ENCODE measurements at places on chromosomes 7 and 10.

GRCh38 chr10:56728349-56728748, 367.3 kb upstream of the ZWINT start:
- no peak for DNase-seq

GRCh38 chr7:25192043-25192442, 36.2 kb downstream of the NPVF start:
- DNase-seq = no peak

GRCh38 chr10:101774589-101775272, 1.2 kb downstream of the FGF8 start:
- DNase-seq = no peak

DNA sequence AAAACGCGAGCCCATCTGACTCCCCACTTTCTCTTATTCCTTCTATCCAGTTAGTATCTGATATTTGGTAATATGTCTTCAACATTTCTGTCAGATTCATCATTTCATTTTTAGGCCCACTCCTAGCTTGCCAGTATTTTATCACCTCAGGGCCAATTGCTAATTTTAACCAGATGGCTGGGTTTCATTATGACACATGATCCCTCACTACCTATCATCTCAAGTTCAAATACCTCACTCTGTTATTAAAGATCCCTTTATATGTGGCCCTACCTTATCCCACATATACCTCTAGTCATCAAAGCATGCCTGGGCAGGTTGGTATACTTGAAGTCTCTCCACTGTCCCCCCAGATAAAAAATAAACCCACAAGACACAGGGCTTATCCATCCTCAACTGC, 104.9 kb downstream of the RNLS start:
- DNase-seq = no peak

DNA sequence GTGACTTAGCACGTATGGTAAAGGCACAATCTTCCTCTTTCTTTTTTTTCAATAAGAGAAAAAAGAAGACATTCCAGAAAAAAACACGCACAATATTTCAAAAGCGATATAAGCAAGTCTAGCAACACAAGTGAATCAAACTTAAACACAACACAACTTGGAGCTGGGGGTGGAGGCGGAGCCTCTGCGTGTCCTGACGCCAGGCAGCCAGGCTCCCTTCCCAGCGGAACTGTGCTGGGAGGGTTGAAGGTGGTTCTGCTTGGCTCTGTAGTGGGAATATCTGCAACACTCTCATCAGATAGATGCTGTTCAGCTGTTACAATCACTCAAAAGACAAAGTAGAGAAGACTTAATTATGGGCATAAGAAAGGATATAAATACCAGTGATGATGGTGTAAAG, 211.4 kb downstream of the WDR37 start:
- no peak for DNase-seq

GRCh38 chr7:149267733-149268132, 5.7 kb downstream of the ZNF783 start:
- no peak for DNase-seq

GRCh38 chr10:130634816-130635215, 498.6 kb downstream of the GLRX3 start:
- no peak for DNase-seq

DNA sequence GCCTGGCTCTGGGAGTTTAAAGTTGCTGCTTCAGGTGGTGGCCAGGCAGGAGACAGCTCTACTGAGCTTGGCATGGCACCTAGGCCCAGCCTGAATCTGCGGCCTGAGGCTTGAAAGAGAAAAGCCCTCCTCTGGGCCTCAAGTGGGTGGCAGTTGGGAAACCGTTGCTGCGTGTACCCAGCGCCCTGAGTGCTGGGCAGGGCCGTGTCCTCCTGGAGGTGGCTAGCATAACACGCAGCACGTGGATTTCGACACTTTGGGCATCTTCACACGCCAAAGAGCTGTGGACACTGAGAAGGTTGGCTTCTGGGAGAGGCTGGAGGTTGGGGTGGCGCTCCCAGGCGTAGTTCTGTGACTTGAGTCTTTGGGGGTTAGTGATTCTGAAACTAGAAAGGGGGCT, 2.5 kb downstream of the ZNF316 start:
- no peak for DNase-seq

DNA sequence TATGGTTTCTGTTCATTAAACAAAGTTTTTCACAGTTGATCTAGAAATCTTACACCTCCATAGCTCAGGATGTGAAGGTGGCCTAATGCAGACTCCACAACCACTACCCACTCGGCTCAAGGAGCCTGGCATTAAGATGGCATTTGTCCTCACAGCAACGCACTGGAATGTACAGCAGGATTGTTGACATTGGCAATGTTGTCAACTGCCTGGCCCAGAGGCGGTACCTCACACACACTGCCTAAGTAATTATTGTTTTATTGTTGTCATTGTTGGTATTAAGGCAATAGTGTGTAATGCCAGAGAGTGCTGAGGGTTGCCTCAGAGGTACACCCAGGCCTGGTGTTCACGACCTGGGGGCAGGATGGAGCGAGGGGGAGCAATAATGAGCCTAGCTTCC, 38.3 kb downstream of the LRRC18 start:
- DNase-seq = no peak

- DNase-seq = no peak
Observed at GRCh38 chr10:118595598-118596425, at the start of gene PRLHR. Gene PRLHR, minus strand, starts transcription at chr10:118595648. Its CDS starts 404 bp downstream, at chr10:118595244.

- no peak for DNase-seq
Observed at GRCh38 chr10:65723525-65723924, 1202.3 kb upstream of the LRRTM3 start.

DNA sequence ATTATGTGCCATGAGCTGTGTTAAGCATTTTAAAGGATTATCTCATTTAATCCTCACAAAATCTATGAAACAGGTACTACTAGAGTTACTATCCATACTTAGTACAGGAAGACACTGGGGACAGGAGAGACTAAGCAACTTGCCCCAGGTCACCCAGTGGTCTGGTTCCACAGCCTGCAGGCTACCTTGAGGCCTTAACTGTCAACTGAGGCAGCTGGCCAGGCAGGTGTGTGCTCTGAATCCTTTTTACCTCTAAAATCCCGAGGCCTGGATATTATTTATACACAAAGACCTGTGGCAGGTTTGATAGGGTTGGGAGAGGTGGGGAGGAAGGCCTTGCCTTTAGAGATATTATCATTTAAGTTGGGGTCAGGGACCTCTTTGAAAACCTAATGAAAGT, 3.1 kb downstream of the ZNF777 start:
- no peak for DNase-seq

- no peak for DNase-seq
Observed at GRCh38 chr10:865924-866576, 65.5 kb downstream of the LARP4B start.

DNA sequence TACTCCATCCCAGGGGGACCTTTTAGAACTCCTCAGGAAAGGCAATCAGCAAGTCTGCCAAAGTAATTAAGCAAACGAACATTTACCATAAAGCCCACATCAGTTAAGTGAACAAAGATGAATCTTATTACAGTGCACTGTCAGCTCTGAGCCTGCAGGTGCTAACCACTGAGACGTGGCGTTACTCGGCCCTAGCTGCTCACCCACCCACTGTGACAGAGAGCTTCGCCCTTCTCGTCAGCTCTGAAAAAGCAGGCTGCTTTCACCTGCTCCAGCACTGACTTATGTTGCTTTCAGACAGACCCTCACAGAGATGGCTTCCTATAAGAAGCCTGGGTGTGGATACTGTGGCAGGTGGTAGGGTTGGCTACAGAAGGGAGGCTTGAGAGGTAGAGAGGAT, 57.7 kb upstream of the KCNIP2 start:
- DNase-seq = peak; percentile 14

- peak; percentile 11 for DNase-seq
Observed at GRCh38 chr10:22655312-22655981, 58.9 kb downstream of the PIP4K2A start.

- no peak for DNase-seq
Observed at GRCh38 chr10:125213541-125214282, 53.3 kb upstream of the CTBP2 start.

GRCh38 chr10:97813311-97813710, 36.3 kb upstream of the GOLGA7B start:
- no peak for DNase-seq

DNA sequence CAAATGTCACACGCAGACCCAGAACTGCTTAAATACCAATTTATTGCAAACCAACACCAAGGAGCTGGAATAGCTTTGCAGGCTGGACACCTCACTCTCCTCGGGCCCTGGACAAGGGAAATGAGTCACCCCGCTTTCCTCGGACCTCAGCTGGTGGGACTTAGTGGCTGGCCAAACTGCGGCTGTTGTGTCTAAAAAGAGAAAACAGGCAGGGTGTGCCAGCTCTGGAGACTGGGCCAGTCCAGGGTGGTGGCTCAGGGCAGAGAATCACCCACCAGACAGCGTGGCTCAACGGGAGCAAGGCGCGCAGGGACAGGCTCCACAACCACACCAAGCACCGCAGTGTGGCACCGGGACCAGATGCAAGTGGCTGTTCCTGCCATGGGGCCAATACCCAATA, 58.2 kb upstream of the CAMK2B start:
- DNase-seq = no peak

- no peak for DNase-seq
Observed at GRCh38 chr10:19824381-19825342, 8.4 kb downstream of the PLXDC2 start.

DNA sequence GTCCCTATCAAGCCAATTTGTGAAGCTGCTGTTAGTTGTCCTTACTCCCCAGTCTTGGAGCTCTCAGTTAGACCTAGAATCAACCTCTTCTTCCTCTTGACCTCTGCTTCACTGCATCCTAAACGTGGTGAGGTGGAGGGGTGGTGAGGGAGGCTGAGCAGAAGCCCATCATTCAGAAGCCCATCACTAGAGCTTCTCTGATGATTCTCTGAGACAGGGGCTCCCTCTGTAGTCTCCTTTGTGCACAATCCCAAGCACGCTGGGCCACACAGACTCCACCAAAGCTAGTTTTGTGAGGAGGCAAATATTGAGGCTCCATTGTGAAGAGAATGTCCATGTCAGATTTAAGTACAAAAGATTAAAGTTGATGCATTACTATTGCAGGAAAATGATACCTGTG, 163.8 kb upstream of the PRSS1 start:
- DNase-seq = no peak

GRCh38 chr10:132493246-132493755, 44.3 kb upstream of the INPP5A start:
- no peak for DNase-seq

GRCh38 chr7:2815875-2816245, 28.2 kb downstream of the GNA12 start:
- no peak for DNase-seq

GRCh38 chr7:42606193-42606905, 305.5 kb downstream of the C7orf25 start:
- DNase-seq = no peak

GRCh38 chr10:119667562-119668328, 16.6 kb downstream of the BAG3 start:
- no peak for DNase-seq

- DNase-seq = no peak
Observed at GRCh38 chr7:96126382-96126781, 195.5 kb downstream of the SLC25A13 start.

DNA sequence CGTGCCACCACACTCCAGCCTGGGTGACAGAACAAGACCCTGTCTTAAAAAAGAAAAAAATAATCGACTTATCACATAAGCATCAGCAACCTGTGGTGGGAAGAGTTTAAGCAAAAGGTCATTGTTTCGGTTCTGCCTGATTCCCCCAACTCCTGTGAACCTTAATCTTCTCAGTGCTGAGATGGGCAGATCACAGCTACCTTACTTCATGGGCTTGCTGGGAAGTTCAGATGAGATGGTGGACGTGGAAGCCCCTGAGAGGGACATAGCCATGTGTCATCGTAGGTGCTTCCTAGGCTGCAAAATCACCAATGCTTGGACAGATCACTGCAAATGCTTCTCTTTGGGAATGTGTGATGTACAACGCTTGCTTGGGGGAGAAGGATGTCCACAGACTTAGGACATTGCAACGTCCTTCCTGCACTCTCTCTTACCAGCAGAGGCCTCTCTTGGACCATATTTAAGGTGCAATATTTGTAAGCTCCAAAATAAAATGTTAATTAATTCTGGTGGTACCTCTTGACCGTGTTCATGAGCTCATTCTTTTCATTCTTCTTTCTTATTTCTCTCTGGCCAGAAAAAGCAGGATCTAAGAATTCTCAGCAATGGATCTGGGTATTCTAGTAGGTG, 8.6 kb downstream of the GJD4 start:
- no peak for DNase-seq

GRCh38 chr10:119761106-119761505, 35.3 kb downstream of the INPP5F start:
- no peak for DNase-seq

- no peak for DNase-seq
Observed at GRCh38 chr10:110340122-110340521, 35.4 kb upstream of the SMNDC1 start.

- no peak for DNase-seq
Observed at GRCh38 chr7:77580762-77581350, 43.8 kb downstream of the PTPN12 start.

DNA sequence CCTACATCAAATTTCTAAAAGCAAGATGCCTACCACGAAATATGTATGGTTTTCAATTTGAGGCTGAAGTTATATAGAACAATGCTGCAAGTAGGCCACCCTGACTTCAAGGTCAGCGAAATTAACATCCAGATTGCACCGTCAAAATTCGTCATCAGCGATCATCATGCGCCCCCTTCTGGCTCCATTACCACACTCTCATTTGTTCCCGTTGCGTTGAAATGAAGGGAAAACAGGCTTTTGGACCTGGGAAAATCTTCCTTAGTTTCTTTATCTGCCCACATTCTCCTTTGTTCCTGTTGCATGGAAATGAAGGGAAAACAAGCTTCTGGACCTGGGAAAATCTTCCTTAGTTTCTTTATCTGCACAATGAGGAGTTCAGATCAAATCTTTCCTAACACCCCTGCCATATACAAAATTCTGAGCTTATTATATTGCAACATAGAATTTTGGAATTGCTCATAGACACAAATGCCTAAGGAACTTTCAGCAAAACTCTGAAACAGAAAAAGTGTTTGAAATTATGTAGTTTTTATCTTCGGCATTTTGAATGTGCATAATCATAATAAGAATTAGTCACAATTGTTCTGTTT, 98.2 kb upstream of the PRKCQ start:
- DNase-seq = no peak

- no peak for DNase-seq
Observed at GRCh38 chr10:14391342-14391741, 60.6 kb upstream of the FRMD4A start.

GRCh38 chr10:43862756-43863155, 214.1 kb upstream of the ZNF32 start:
- no peak for DNase-seq

Measured in NCI-H1417 treated with DMSO at 0.1 percent for 48 hours (cell line).